A549 treated with AZD2906 at 1 μM for 4 hours (cell line): ENCODE measurements at places on chromosomes 4 and X. TPM values are rescaled to one million over a fixed set of nuclear protein-coding genes. Genes with fewer than 3 reads are reported as not detected.

Gene AVPR2
- 0.06 TPM in 1 of 5 replicates, not detected in the others for total RNA-seq

Gene NWD2
- 0.01 TPM in 1 of 5 replicates, not detected in the others for total RNA-seq

Gene C4orf51
- not detected in 5 replicates for total RNA-seq

Gene DGKQ
- 4.8 to 9.1 TPM (median 7.5 TPM) in 5 replicates for total RNA-seq

Gene SUPT20HL2
- not detected in 5 replicates for total RNA-seq

Gene BEX2
- total RNA-seq = 8.7 to 11.6 TPM (median 10.6 TPM) in 5 replicates

Gene RS1
- total RNA-seq = not detected in 5 replicates

Gene ARX
- 0.25 to 0.74 TPM (median 0.69 TPM) in 5 replicates for total RNA-seq

Gene NUDT11
- 2.7 to 3.6 TPM (median 2.8 TPM) in 5 replicates for total RNA-seq

Gene MAGEC1
- total RNA-seq = 0.03 to 0.05 TPM (median 0.03 TPM) in 5 replicates

Gene IL1RAPL1
- not detected in 5 replicates for total RNA-seq

Gene EPGN
- not detected in 5 replicates for total RNA-seq

Gene SNCA
- total RNA-seq = 0.07 to 0.29 TPM (median 0.15 TPM) in 5 replicates

Gene TMEM185A
- 24.7 to 29.3 TPM (median 28.6 TPM) in 5 replicates for total RNA-seq

Gene STAG2
- total RNA-seq = 25.3 to 45.1 TPM (median 34.8 TPM) in 5 replicates

Gene SLC6A14
- total RNA-seq = not detected in 5 replicates

Gene CCNA2
- 38.4 to 46.7 TPM (median 43.2 TPM) in 5 replicates for total RNA-seq

Gene SOD3
- total RNA-seq = 0.08 TPM in 1 of 5 replicates, not detected in the others

Gene BEX3
- 239 to 261 TPM (median 251 TPM) in 5 replicates for total RNA-seq

Gene GJB1
- total RNA-seq = 0.07 to 0.09 TPM in 2 of 5 replicates, not detected in the others

Gene HTR2C
- not detected in 5 replicates for total RNA-seq

Gene UGT2B10
- total RNA-seq = 0.03 to 0.06 TPM in 2 of 5 replicates, not detected in the others

Gene SLC39A8
- 9.3 to 10.3 TPM (median 9.5 TPM) in 5 replicates for total RNA-seq

Gene RNF150
- total RNA-seq = 0.18 to 0.52 TPM (median 0.32 TPM) in 5 replicates

Gene STK32B
- total RNA-seq = 14.7 to 17.4 TPM (median 16.0 TPM) in 5 replicates

Gene AFM
- total RNA-seq = not detected in 5 replicates

Gene ZNF185
- 6.8 to 7.5 TPM (median 7.1 TPM) in 5 replicates for total RNA-seq

Gene SMR3B
- not detected in 5 replicates for total RNA-seq
